ENCODE measurements at places on chromosomes 12 and 14.

DNA sequence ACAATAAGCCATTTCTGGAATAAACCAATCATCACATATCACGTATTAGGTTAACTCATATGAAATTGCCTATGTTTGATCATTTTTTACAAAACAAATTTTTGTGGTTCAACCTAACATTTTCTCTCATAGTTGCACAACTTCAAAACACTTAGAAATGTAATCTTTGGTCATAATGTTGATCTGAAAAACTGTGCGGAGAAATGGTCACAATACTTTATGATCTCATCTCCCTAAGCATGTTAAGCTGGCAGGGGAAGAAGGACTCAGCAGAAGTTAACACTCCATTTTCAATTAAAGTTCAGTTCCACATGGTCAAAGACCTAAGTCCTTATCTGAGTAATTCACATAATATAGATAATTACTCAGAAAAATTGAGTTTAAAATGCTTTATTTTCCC is 194.8 kb downstream of the CAPZA3 start:
- no peak for DNase-seq

- DNase-seq, result no peak
Measured at GRCh38 chr14:101025696-101026095, 122.2 kb upstream of the RTL1 start.

DNA sequence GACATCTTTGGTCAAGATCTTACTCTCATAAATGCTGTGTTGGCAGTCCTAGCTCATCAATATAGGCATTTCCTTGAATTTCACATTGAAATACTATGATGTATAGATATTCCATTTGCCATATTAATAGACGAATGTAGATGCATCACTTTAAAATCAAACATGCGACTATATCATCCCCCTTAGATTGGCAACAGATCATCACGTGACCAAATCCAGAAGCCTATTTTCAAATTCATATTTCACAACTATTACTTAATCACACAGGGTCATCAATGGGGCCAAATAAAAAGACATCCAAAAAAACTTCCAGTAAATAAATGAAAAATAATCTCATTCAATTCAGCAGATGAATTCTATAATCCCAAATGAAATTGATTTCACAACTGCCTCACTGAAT is 15.3 kb downstream of the LMO3 start:
- no peak for DNase-seq

DNA sequence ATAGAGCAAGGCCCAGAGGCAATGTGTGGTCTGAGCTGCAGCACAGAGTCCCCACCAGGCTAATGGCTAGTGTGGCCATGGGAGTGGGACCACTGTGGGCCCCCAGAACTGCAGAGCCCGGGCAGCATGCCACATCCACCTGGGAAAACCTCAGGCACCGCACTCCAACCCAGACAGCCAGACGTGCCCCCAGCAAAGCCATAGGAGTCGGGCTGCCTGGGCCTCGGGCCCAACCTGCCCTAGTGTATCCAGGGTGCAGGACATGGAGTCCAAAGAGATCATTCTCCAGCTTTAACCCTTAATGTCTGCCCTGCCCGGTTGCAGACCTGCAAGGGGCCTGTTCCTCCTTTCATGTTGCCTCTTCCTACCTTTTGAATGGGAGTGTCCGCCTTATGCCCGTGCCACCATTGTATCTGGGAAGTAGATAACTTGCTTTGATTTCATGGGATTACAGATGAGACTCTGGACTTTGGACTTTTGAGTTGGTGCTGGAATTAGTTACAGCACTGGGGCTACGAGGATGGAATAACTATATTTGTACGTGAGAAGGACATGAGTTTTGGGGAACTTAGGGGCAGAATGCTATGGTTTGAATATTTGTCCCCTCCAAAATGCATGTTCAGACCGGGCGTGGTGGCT is 29.1 kb upstream of the DEGS2 start:
- DNase-seq, result no peak

- DNase-seq, result no peak
Measured at GRCh38 chr14:33812181-33812580, 138.7 kb downstream of the EGLN3 start.

DNA sequence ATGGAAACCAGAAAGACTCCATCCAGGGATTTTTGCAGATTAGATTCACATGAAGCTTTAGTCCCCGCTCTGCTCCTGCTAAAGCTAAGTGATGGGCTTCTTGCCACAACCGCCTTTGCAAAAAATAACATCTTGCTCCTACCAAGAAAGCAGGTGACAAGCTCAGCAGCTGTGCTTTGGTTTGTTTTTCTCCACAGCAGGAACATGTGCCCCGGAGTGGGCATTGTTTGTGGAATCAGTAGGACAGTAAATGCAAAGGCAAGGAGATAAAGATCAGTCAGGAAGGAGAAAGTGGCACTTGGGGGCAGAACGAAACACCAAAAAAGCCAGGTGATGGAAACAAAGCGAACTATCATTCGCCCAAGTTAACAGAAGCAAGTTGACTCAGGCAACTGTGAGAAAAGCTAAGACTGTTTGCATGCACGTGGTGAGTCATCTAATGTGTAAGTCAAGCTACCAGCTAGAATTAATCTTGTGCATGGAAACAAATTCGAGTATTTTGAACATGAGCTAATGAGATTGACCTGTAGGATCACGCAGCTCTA is 165.5 kb upstream of the PLXNC1 start:
- no peak for DNase-seq

DNA sequence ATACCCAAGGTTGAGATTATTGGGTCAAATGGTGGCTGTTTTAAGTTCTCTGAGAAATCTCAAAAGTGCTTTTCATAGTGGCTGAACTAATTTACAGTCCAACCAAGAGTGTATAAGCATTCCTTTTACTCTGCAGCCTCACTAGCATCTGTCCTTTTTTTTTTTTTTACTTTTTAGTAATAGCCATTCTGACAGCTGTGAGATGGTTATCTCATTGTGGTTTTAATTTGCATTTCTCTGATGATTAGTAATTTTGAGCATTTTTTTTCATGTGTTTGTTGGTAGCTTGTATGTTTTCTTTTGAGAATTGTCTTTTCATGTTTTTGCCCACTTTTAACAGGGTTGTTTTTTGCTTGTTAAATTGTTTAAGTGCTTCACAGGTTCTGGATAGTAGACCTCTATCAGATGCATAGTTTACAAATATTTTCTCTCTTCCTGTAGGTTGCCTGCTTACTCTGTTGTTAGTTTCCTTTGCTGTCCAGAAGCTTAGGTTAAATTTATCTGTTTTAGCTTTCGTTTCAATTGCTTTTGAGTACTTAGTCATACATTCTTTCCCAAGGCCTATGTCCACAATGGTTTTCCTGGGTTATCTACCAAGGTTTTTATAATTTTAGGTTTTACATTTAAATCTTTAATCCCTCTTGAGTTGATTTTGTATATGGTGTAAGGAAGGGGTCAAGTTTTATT is 881.3 kb upstream of the SEL1L start:
- DNase-seq, result no peak

DNA sequence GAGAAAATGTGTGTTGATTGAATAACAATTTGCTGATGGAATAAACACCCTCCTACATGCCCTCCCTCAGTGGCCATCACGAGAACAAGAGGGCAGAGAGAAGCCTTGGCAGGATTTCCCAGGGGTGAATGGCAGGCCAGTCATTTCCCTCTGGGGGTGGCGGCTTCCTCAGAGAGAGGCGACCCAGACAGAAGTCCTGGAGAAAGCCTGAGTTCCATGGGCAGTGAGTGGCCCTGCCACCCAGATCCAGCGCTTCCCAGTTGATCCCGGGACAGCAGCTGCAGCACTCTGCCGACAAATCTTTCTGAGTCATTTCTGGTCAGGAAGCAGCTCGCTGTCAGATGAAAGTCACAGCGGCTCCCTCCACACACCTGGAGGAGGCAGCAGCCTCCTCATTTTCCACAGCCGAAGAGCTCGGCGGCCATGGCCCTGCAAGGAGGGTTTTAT is 123.0 kb downstream of the SCARB1 start:
- no peak for DNase-seq

Measured in activated CD4-positive, alpha-beta T cell treated with anti-CD3 and anti-CD28 coated beads, Interleukin-2, amount 50 U/mL, for 1 hour (primary cell).